ENCODE measurements at places on chromosomes 7 and 10.

DNA sequence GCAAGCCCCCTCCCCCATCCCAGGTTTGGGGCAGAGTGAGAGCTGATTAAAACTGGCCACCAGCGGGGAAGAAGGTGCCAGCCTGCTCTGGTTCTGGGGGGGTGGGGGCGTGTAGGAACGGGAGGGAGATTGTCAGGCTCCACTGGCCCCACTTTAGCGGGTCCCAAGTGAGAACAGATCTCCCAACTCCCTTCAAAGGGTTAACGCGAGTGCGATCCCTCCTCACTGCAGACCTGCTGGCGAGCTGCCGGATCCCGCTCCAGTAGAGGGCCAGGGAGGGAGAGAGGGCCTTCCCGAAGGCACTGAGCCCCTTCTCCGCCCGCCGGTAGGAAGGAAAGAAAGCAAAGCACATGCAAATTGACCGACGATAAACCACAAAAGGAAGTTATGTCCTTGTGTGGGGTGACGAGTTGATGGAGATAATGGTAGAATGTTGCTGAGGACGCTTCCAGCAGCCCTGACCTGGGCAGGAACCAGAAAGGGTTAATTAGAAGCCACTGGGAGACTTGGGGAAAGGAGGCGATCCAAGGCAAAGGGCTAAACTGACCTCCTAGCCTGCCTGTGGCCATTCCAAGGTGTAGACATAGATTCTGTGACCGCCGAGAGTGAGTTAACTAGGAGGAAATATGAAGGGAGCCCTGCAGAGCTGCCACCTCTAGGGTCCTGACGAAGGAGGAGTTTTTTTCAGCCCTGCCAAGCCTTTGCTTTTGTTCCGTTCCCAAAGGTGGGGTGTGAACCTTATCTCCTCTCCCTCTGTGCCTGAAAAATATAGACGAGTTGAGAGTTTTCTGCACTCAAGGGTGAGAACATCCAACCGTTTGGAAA, 1.5 kb downstream of the NRG3 start:
- no peak for DNase-seq

DNA sequence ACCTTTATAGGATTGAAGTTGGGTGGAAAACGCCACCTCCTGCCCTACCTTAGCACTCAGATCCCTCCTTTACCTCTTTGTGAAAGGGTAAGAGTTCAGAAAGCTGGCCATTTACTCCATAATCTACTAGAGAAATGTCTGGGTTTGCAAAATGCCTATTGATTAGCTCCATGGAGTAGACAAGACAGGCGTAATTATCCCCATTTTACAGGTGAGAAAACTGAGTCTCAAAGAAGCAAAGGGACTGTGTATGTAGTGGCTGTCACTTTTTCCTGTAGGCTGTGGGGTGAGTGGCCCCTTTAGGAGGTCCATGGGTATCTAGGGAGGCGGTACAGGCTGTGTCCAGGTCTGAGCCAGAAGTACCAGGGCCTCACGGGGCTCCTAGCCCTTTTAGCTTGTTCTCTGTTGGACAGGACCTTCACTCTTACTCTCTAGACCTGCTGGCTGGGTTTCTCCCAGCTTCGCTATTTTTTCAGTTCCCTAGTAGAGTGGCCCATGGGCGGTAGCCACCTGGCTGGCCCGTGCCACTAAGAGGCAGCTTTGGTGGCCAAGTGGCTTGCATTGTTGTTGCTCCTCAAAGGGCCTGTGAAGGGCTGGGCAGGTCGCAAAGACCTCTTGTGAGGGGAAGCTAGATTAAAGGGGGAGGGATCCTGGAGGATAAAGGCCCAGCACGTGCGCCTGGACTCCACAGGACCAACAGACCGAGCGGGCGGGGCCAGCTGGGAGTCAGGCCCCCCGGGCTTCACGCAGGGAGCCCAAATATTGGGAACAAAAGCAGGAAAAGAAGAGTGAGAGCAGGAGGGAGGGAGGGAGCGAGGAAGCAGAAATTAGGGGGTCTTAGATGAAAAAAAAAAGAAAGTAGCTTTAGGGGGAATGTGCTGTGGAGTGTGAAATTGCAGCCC, 4.7 kb upstream of the PAX2 start:
- DNase-seq = no peak

DNA sequence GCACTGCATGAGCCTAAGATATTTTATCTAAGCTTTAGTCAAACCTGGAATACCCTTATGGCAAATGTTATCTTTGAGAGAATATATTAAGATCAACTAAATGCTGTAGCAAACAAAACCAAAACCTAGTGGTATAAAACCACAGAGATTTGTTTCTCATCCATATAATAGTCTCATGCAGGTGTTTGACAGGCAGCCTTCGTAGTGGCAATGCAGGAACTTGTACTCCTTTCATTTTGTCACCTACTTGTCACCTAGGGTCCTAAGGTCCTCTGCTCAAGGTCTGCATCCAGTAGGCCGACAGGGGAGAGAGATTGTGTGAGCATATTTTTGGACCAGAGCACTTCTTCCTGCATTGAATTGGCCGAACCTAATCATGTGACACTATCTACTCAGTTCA, 352.6 kb downstream of the GPR37 start:
- no peak for DNase-seq

GRCh38 chr10:83073472-83073871, 1065.8 kb upstream of the GHITM start:
- no peak for DNase-seq

GRCh38 chr7:101547916-101548661, 81.0 kb downstream of the MYL10 start:
- DNase-seq = no peak

DNA sequence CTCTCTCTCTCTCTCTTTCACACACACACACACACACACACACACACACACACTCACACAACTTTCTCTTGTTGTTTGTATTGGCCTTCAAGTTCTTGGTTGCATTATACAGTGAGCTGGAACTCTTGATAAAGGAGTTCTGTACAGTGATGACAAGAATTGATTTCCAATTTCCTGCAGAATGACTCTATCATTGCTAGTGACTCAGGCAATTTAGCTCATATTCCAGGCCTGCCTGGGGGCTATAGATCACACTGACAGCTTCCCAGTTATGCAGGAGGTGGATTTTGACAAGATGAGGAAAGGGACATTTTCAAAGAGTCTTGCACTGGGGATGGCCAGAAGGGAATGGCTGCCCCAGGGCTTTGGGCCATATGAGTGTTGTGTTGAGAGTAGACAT, 508.8 kb downstream of the TYW1 start:
- DNase-seq = no peak

GRCh38 chr10:14022954-14023672, 307.6 kb downstream of the FRMD4A start:
- DNase-seq = no peak

- DNase-seq = no peak
These were observed 553.8 kb downstream of the TFEC start for GRCh38 chr7:115476671-115477181.

- no peak for DNase-seq
These were observed 2.4 kb downstream of the ZMYND11 start for GRCh38 chr10:137606-138005.

DNA sequence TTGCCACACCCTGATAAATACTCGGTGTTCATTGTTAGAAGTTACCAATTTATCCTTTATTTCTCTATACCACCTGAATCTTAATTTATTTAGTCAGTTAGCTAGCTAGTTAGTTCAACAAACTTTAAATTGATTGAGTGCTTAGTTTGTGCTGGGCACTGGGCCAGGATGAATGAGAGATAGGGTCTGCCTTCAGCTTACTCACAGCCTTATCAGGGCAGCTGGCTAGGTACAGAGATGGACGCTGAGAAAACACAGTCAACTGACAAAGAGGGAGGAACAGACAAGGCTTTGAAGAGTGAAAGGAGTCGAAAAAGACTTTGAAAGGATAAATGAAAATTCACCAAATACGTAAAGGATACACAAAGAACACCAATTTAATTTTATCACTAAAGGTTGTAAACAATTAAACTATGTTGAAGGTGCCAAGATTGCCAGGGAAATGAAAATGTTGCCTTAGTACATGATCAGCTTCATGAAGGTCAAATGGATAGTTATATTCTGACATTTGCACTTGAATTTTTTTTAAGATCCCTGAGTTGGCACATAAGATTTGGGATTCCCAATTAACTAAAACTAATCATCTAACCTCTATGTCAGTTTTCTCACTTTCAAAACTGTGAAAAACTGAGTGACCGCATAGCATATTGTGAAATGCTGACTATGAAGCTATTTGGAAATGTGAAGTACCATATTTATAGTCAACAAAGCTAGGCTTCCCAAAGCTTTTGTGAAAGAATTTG, 2.1 kb downstream of the CAV2 start:
- no peak for DNase-seq
